AG10803 (cell line): ENCODE measurements at places on chromosomes 13 and 19.

- DNase-seq: peak; percentile 79
Measured at GRCh38 chr19:49712397-49712859, 21.5 kb downstream of the CPT1C start.

- no peak for DNase-seq
Measured at GRCh38 chr13:46484561-46484960, 68.4 kb upstream of the LRCH1 start.

DNA sequence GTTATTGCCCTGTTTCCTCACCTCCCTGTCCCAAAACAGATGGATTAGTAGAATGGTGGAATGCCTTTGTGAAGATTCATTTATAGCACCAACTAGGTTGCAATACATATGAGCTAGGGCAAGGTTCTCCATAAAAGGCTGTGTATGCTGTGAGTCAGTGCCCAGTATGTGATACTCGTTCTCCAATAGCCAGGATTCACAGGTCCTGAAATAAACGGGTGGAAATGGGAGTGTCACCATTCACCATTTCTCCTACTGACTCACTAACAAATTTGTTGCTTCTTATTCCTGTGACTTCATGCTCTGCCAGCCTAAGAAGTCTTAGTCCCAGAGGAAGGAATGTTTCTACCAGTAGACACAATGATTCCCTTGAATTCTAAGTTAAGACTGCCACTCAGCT is 1745.4 kb downstream of the SLITRK1 start:
- DNase-seq: no peak

GRCh38 chr13:45306966-45307365 is 34.0 kb downstream of the TPT1 start:
- DNase-seq: no peak

DNA sequence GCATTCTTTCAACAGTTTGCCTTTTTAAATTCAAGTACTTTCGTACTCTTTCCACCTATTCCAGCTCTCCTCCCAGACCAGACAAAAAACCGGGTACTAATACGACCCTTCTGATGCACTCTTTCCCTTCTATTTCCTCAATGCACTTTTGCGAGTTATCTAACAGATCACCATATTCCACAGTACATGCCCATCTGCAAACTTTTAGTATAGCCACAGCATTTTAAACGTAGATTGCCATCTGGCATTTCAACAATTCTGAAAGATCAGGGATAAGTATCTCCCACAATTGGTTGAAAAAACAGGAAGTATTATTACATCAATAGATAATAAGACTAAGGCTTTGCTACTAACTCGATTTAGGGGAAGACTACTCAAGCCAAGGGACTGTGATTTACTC is 31.5 kb downstream of the RBM26 start:
- DNase-seq: no peak
